Smooth muscle cell of bladder (primary cell): ENCODE measurements at places on chromosomes 3 and 15. TPM values are rescaled to one million over a fixed set of nuclear protein-coding genes. Genes with fewer than 3 reads are reported as not detected.

Gene OR5K2
- not detected in 2 replicates for total RNA-seq

Gene SPSB4
- not detected in 2 replicates for total RNA-seq

Gene UROC1
- not detected in 2 replicates for total RNA-seq

Gene MAP2K5
- 4.4 and 5.3 TPM in 2 replicates for total RNA-seq

Gene NLGN1
- 4.0 and 8.7 TPM in 2 replicates for total RNA-seq

Gene NGLY1
- 21.8 and 25.7 TPM in 2 replicates for total RNA-seq

Gene LEKR1
- 0.37 and 0.43 TPM in 2 replicates for total RNA-seq

Gene ATP8B4
- 155 and 183 TPM in 2 replicates for total RNA-seq

Gene ESYT3
- 0.28 and 0.83 TPM in 2 replicates for total RNA-seq

Gene GABRG3
- total RNA-seq, result not detected in 2 replicates

Gene CHST14
- total RNA-seq, result 5.7 and 7.9 TPM in 2 replicates
